ENCODE measurements at places on chromosomes 5 and 9.

DNA sequence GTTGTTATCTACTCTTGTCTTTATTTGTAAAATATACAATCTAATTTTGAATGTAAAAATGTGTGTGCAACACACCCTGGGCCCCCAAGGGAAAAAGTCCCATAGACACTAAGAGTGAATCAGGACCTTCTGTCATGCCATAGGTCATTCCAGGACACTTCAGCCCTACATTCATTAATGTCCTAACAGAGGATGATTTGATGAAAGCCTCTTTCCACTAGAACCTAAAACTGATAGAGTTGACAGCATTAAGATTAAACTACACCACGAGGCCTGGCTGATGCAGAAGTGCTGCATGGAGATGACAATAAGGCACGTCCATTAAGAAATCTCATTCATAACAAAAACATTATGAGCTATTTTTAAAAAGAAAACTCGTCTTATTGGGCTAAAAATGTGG is 46.2 kb downstream of the FRMD3 start:
- no peak for DNase-seq

- DNase-seq, result no peak
Observed at GRCh38 chr5:126234563-126235195, 188.5 kb upstream of the GRAMD2B start.

- no peak for DNase-seq
Observed at GRCh38 chr5:116593340-116593739, 18.7 kb upstream of the SEMA6A start.

GRCh38 chr9:27353474-27354229 is 56.7 kb upstream of the EQTN start:
- DNase-seq, result no peak

DNA sequence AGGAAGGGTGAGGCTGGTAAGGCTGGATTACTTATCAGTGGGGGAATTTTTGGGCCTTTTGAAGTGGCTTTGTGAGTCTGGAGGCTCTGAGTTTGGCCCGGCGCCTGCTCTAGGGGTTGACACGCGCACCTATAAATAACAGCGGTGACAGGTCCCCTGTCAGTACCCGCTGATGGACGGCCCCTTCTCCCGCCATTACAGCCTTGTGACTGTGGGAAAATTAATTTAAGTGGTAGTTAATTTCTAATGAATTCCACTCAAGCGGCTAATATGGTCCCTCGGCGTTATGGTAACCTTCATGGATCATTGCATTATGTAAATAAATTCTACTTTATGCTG is 16.5 kb downstream of the MRPL36 start:
- peak; percentile 25 for DNase-seq

Data from NCI-H526 treated with DMSO at 0.1 percent for 48 hours (cell line).